ENCODE measurements at places on chromosomes 4 and X.

DNA sequence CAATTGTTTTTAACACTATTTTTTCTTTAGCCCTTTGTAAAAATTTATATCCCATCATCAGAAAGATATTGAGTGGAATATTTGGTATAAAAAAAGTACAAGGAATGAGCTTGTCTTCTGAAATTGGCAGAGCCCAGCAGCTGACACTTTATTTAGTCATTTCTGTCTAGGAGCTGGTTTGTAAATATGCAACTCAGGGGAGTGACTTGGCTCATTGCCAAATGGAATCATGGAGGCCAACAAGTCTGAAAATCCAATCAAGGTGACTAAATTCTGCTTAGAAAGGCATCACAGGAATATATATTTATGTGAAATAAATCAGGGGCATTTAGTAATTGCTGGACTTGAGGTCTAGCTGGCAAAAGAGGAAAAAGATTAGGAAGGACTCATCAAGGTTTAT, 74.4 kb downstream of the OTC start:
- no peak for DNase-seq

DNA sequence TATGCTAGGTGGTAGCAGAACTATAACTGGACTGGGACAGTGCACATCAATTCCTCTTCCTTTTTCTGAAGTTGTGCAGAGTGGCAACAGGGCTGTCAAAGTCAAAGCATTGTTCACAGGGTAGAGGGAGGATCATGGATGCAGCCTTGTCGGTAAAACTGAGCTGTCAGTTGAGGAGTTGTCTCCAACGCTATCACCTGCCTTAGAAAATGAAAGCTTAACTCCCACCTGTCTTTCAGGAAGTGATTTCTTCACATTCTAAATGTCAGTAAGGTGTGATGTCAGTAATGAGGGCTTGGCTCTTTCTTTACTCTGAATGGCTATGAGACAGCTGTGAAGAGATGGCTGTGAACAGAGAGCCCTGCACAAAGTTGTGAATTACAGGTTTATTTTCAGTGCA, 66.4 kb upstream of the BANK1 start:
- DNase-seq, result no peak

GRCh38 chr4:1614854-1615595, 69.1 kb downstream of the FAM53A start:
- DNase-seq, result no peak

DNA sequence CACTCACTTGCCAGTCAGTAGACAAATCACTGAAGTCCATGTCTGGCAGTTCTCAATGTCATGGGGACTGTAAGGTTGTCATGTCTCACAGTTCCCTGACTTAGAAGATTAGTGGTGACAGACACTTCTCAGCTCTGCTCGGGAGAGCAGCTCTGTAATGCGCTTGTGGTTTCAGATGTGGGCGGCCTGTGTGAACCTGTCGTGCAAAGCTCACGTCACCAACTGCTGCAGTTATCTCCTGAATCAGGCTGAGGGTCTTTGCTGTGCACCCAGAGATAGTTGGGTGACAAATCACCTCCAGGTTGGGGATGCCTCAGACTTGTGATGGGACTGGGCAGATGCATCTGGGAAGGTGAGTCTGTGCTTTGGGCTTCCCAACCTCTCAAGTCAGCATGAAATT, at the start of gene IL9R:
Gene IL9R, plus strand, starts transcription at position 261 of the 400 bp plus-strand sequence. Its CDS starts 64 bp downstream, at position 325.
- DNase-seq, result no peak
